ENCODE measurements at places on chromosomes 7 and 10.

DNA sequence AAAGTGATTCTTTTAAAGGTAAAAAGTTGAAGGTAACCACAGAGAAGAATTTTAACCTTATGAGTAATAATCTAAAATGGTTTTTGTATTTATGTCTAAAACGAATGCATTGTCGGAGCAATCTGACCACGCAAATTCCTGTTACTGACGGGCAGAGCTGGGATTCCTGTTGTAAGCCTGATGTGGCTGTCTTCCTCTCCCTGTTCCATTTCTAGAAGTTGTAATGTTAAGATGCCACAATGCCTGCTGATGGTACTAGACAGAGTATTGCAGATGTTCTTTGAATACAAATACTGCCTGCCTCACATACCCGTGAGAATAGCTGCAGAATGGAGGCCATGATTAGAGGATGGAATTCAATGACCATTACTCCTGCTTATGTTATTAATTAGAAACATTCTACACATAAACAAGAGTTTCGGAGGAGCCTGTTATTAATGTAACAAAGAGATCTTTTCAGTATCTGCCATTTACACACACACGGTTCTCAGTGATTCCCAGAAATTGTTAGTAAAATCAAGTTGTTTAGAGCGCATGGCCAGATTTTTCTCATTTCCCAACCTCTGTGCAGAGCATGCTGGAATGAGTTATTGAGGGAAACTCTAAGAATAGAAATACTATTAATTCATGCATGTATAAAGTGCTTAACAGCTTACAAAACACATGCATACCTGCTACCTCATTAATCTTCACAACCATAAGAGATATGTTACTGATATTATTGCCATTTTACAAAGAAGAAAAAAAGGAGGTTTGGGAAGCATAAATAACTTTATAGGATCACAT is 196.8 kb downstream of the PTN start:
- no peak for DNase-seq

- no peak for DNase-seq
These were observed 237.7 kb downstream of the WDR37 start for GRCh38 chr10:1293636-1294435.

- no peak for DNase-seq
These were observed 313.1 kb downstream of the CALN1 start for GRCh38 chr7:72098807-72099580.

GRCh38 chr10:129323879-129324278 is 143.2 kb upstream of the MGMT start:
- no peak for DNase-seq

- no peak for DNase-seq
These were observed 112.9 kb upstream of the LYZL2 start for GRCh38 chr10:30742471-30742870.

DNA sequence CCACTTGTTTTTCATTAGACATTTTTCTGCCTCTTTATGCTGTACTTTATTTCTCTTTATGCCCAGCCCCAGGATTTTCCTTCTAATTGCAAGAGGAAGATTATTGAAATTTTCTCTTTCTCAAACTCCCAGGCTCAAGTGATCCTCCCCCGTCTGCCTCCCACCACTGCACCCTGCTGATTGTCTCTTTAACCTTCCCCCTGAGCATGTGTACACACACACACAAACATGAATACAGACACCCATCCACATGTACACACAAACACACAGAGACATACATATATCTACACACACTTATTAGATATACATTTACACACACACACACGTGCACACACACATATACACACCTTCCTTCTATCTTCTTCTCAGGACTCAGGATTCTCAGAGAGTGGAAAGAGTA is 37.3 kb upstream of the MAP3K8 start:
- no peak for DNase-seq

DNA sequence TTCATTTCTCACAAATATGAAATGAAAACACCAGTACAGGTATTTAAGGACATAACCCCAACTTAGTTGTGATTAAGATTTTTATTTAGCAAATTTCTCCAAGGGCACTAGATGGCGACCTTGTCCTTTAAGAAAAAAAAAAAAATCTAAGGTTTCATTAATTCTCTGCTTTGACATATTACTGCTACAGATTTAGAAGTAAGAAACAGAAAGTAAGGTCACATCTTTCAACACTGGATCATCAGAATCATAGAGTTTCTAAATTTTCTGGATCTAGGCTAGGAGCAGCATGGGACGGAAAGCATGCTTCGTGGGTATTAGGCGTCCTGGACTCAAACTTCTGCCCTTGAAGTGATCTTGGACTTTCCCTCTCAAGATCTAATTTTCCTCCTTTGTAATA is 85.5 kb upstream of the PRKG1 start:
- no peak for DNase-seq

- no peak for DNase-seq
These were observed 94.0 kb downstream of the AKR1D1 start for GRCh38 chr7:138170298-138170697.

DNA sequence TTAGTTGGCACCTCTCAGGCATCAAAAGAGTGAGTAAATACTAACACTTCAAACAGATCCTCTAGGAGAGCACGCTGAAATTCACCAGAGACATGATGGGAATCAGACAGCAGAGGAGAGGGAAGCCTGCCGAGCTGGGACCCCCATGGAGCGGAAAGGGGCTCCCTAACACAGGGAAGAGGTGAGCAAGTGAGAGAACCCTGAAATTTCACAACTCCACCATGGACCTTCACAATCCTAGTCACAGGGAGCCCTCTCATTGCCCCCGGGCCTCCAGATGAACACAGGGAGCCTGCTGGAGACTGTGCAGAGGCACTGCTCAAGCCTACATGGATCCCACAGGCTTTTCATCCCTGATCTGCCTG is 59.2 kb upstream of the ANTXRL start:
- DNase-seq = no peak

GRCh38 chr10:127459918-127460317 is 89.2 kb upstream of the NPS start:
- no peak for DNase-seq

DNA sequence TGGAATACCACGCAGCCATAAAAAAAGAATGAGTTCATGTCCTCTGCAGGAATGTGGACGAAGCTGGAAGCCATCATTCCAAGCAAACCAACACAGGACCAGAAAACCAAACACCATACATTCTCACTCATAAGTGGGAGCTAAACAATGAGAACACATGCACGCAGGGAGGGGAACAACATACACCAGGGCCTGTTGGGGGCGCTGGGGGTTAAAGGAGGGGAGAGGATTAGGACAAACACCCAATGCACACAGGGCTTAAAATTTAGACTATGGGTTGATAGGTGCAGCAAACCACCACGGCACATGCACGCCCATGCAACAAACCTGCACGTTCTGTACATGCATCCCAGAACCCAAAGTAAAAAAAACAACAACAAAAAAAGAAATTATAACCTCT is 23.3 kb downstream of the RNF133 start:
- no peak for DNase-seq

GRCh38 chr10:73159038-73159648 is 8.7 kb downstream of the ECD start:
- no peak for DNase-seq

DNA sequence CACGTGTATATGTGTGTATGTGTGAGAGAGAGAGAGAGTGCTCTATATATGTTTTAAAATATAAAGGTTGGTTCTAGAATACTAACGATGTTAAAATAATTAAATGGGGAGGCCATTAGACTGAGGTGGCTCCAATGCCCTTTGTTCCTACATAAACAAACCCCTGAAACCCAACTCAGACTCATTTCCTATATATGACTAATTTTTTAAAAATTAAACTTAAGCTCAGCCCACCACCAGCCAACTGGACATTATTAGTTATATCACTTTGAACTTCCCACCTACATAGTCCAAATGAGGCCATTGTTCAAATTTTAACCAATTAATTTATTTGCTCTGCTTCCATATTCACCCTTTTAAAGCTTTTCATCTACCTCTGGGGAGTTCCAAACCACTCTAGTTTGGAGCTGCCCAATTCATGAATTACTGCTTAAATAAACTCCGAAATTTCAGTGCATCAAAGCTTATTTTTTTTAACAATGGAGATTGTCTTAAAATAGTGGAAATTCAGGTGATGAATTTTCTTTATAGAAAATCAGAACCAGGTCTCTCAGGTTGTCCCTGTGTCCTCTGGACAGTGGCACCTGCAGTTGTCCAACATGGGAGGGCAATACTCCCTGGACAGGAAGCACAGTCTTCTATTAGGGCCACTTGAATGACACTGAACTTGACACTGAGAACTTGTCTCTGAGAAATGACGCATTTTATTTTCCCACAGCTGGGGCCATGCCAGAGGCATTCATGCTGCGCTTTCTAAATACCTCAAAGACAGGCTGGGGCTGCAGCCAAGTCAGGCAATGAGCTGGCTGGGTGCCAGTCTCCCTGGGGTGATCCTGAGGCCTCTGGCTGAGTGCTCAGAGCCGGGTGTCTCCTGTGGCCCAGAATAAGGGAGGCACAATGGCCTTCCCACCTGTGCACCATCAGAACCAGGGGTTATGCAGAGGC is 109.5 kb upstream of the TMEM72 start:
- DNase-seq = no peak

- DNase-seq = no peak
These were observed 97.1 kb downstream of the VOPP1 start for GRCh38 chr7:55474944-55475854.

DNA sequence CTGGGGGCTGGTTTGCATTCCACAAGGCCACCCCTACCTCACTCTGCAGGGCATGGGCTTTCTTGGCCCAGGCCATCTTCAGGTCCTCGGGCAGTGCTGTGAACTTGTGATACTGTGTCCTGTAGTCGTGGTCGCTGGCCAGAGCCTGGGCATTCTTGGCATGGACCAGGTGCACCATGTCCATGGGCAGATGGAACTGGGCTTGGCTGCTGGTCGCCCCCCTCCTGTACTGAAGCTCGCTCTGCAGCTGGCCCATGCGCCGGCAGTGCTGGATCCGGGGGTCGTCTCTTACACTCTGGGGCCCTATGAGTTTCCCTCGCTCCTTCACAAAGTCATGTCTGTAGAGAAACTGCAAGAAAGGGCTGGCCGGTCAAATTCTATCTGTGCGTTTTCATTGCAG is 51.7 kb downstream of the HABP2 start:
- DNase-seq = no peak

- no peak for DNase-seq
These were observed 12.9 kb upstream of the MICU1 start for GRCh38 chr10:72638586-72639440.

- DNase-seq = no peak
These were observed 56.9 kb upstream of the AOAH start for GRCh38 chr7:36781011-36781738.

DNA sequence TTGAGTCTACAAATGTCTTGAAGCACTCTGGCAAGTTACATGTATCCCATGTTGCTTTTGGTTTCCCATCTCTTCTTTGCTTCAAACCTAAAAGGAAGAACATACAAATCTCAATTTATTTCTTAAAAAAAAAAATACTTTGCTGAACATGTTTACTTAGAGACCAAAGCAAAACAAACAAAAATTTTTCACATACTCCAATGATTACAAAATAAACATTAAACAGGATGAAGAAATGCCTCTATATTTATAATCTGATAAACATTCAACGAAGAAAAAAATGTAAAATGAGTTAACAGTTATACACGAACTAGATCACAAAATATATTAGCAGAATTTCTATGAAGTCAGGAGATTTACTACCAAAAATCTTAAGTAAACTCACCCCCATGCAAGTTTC is 31.3 kb downstream of the FAM204A start:
- no peak for DNase-seq

GRCh38 chr7:149704507-149704906 is 68.9 kb downstream of the ZNF467 start:
- DNase-seq = no peak

DNA sequence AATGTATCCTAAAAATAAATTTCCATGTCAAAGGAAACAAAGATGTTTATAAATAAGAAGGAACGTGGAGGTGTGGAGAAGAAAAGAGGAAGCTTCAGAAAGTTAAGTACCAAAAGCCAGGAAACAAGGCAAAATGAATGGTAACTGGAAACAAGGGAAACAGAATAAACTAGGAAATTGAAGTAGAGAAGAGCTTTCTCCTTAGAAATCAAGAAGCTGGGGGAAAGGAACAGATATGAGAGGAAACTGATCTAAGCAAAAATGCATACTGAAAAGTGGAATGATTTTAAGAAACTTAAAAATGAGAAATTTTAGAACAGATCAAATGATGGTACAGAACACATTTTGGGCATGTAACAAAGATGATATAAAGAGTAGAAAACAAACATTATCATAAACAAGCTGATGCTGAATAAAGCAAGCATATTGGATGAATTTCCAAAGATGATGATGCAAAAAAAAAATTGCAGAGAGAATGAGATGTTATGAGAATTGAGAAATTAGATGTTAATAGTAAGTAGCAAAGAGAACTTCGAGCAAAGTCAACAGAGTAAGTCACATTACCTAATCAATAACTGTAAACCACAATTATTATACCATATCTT is 1.9 kb downstream of the BRAF start:
- no peak for DNase-seq

DNA sequence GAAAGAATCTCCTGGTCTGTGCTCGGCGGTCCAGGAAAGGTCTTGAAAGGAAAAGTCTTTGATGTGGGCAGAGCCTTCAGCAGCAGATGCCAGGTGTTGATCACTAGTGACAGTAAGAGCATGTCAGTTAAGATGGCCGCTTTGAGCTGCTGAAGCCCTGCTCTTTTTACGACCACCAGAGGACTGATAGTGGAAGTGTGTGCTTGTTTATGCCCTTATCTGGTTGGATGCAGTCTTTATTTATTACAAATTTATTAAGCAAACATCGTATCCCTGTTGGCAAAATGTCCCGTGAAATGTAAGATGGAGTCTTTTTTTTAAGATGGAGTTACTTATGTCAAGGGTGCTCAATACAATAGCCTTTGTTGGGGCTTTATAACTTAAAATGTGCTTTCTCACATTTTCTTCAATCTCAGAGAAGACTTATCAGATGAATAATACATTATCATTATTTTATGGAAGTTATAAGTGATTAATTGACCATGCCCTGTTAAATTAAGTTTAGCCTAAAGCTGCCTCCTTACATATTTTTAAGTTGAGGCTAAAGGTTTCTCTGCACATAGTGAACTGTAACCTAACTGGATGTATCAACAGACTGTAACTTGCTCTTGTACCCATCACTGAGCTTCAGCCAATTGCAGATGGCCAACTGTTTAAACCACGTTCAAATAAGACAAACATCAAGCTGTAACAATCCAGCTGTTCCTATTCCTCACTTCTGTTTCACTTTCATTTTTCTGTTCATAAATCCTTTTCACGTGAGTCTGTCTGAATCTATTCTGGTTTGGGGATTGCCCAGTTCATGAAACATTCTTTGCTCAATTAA is 97.4 kb upstream of the PIK3CG start:
- no peak for DNase-seq

DNA sequence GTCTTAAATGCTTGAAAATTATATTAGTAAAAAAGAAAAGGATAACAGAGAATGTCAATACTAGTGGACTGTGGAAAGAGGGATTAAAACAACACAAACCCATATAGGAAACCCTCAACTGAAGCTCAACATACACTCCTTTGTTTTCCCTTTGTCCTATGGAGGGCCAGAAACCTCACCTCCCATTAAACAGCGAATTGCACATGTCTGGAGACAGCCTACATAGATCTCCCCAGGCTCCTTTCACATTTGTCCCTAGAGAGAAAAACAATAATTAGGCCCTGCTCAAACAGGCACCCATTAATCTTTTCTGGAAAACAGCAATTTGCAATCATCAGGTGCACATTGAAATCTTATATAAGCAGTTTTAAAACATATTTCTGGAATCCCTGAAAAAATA is 87.6 kb upstream of the SEMA3D start:
- DNase-seq = no peak
